ENCODE measurements at places on chromosomes 11 and 22.

DNA sequence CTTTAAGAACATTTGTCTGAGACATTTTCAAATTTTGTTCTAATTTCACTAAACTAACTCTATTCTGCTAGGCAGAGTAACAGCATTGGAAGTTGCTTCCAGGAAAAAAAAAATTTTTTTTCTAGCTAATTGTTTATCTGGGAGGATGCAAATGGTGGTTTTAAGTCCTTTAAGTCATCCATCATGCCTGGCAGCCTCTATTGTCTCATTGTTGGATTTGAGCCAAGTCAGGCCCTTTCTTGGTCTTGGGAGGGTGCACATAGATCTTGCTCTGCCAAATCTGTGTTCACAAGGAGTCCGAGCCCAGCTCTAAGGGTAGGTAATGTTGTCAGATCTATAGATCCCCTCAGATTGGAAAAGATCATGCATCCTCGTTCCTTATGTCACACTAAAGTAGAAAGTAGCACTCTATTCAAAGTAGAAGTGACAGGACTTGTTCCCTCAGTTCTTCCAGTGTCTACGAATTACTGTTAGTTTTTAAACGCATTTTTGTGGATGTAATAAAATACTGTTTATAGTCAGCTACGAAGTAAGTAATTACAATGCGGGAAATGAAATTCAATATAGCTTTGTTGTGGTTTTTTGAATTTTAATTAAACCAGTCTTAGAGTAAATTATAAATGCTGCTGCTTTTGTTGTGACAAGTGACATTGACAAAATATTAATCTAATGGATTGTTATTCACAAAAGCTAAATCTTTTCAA, 166.0 kb upstream of the RASSF10 start:
- DNase-seq, result peak; percentile 8

DNA sequence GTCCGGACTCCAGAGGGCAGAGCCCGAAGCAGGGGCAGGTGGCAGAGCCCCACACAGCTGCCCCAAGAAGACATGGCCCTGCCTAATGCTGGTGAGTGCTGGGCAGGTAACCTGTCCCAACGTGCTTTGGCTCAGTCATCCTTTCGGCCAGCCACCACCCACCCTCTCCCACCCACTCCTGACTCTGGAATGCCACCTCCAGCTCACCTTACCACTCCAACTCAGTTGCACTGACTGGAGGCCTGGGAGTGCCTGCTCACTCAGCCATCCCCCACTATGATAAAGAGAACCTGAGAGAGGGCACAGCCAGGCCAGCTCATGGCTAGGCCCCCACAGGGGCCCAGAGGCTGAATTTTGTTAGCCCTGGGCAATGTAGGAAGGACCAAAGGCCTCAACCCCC, 53.8 kb upstream of the MPEG1 start:
- DNase-seq, result no peak

GRCh38 chr11:15229069-15229468, 114.3 kb downstream of the INSC start:
- no peak for DNase-seq

DNA sequence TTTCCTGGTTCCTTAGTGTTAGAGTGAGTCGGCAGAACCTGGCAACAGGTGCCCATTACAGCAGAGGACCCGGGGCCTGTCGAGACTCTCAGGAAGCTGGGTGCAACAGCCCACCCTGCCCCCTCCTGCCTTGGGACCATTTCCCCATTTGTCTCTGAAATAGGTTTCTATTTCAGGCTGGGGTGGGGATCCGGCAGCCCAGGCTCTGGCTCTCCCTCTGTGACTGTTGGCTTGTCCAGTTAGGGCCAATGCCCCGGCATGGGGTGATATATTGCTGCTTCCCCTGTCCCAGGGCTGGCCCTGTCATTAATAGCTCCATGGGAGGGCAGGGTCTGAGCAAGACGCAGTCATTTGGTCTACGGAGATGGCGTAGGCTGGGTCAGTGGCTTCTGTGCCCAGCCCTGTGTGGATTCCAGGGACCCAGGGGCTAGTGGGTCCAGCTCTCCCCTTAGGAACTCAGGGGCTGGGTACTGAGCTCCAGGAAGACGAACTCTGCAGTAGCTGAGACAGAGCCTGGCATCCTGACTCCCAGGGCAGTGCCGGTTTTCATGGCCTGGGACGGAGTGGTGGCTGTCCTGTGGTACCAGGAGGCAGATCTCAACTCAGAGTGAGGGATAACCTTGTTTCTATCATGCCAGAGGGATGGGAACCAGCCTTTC, 2.7 kb downstream of the P2RY6 start:
- DNase-seq, result no peak

DNA sequence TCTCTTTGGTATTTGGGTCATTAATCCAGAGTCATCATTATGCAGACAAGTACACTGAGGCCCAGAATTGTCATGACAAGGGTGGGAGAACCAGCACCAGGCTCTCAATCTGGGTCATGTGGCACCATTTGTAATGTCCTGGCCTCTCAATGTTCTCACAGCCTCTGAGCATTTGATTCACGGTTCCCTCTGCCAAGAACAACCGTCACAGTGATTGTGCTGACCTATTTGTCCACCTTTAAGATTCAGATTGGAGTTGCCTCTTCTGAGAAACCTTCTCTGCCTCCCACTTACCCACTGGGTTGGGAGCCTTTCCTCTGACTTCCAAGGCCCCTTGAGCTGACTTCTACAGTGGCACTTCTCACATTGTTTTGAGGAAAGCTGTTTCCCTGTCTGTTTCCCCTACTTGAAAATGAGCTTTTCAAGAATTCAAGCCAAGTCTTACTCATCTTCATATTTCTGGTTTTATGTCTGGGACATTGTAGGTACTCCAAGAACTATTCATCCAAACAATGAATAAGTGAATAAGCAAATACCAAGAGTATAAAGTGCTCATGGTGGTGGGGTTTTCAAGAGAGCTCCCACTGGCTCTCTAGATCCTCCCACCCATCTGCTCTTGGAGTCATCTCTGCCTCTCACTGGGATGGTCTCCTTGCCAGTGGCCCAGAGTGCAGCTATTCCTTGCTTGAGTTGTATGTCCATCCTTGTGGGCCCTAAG, 126.4 kb upstream of the E2F8 start:
- no peak for DNase-seq

- no peak for DNase-seq
Measured at GRCh38 chr11:38005597-38005996, 1407.6 kb upstream of the RAG2 start.

DNA sequence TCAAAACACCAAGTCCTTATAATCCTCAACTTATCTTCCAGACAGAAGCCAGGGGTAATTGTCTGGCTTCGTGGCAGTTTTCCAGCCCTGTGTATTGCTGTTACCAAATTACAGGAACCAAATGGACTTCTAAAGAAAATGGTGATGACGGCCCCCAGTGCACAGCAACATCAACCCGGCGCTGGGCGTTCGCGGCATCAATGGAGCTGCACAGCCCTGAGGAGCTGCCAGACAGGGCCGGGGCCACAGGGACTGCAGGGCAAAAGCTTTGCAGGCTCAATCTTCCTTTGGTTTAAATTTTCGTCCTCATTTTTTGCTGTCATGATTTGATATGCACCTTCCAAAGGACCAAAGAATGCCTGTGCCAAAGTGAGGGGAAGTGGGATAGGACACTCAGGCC, 292.5 kb downstream of the BRD1 start:
- no peak for DNase-seq

- DNase-seq, result no peak
Measured at GRCh38 chr11:134645576-134645975, 233.5 kb upstream of the B3GAT1 start.

DNA sequence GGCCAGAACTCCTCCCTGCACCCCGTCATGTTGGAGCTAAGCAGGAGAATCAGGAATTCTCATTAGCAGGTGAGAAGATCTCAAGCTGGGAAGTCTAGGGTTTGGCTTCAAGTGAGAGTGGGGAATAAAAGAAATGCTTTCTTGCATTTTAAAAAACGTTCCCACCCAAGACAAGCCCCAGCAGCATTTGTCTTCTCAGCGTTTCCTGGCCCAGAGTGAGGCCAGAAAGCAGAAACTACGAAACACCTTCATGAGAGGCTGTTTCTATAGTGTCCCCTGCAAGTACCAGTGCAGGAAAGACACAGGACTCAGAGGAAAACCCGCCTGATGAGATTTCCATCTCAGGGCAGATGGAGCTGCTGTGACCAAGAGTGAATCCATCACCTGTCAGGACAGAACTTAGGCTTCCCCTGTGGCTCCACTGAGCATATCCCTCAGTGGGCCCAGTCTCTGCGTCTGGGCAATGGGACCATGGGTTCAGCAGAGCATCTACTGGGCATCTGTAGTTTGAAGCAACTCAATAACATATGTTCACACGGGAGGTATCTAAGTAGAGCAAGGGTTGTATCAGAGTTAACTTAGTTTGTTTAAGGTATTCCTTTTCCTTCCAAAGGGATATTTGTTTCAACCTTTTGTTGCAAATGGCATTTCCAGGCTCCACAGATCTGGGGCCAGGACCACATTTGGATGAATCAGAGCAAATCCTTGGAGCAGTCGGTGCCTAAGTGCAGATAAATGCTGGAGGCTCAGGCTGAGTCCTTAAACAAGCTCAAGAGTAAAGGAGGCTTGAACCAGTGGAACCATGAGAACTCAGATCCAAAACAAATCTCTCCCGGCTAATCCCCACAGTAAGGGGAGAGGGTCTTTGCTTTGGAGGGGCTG, 548.3 kb downstream of the MIAT start:
- no peak for DNase-seq

GRCh38 chr11:44203270-44204043, 106.5 kb downstream of the ALX4 start:
- no peak for DNase-seq

- DNase-seq, result no peak
Measured at GRCh38 chr11:121538054-121538453, 85.3 kb upstream of the SORL1-AS1 start.

DNA sequence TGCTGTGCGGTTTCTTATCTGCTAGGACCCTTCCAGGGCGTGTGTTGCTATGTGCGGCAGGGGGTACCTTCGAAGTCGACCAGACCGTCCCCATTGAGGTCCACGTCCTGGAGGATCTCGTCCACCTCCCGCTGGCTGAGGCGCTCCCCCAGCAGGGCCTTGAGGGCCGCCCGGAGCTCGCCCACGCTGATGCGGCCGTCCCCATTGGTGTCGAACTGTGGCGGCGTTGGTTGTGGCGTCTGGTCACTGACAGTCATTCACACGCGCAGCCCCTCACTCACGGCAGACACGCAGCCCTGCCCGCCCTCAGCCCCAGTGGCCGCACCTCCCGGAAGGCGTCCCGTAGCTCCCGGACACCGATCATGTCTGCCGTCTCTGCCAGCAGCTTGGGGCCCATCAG, 3.5 kb downstream of the CABP2 start:
- DNase-seq, result no peak

DNA sequence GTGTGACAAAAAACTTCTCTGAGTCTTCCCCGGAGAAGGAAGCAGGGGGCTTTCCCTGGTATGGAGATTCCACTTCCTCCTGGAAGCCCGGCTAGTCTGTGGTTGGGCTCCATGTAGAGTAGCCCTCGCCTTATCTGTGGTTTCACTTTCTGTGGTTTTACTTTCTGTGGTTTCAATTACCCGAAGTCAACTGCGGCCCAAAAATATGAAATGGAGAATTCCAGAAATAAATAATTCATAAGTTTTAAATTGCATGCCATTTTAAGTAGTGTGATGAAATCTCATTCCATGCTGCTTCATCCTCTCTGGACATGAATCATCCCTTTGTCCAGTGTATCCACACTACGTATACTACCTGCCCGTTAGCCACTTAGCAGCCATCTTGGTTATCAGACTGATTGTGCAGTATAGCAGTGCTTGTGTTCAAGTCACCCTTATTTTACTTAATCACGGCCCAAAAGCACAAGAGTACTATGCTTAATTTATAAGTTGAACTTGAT, 275.0 kb upstream of the SESN3 start:
- no peak for DNase-seq

- DNase-seq, result no peak
Measured at GRCh38 chr11:58487170-58487569, 20.7 kb downstream of the OR5B21 start.

DNA sequence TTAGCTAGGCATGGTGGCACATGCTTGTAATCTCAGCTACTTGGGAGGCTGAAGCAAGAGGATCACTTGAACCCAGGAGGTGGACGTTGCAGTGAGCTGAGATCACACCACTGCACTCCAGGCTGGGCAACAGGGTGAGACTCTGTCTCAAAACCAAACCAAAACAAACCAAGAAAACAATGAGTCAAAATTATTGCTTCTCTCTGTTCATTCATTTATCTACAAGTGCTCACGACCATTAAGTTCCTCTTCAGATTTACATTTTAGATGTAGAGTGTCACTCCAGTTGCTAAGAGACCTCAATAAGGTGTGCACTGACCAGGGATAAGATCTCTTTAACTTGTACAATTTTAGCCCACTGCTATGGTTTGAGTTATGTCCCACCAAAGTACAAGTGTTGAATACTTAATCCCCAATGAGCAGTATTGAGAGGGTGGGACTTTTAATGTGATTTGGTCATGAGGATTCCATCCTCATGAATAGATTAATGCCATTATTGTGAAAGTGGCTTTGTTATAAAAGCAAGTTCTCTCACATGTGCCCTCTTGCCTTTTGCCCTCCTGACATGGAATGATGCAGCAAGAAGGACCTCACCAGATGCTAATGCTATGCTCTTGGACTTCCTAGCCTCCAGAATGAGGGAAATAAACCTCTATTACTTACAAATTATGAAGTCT, 7.8 kb downstream of the HNRNPUL2 start:
- DNase-seq, result no peak

DNA sequence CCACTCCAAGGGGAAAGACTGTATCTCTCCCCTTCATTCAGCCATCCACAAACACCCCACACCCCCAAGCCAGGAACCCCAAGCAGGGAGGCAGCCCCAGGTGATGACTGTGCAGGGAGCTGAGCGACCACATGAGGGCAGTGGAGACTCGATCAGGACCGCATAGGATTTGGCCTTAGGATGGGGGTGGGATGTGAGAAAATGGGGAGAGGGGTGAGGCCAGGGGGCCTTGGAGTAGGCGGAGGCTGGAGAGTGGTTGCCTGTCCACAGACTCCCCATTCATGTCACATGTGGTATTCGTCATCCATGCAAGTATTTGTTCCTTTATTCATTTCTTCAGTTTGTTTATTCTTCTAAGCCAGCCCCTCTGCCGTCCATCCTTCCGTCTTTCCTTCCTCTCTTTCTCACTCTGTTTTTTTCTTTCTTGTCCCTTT, 2.7 kb upstream of the RHOD start:
- DNase-seq, result peak; percentile 63

DNA sequence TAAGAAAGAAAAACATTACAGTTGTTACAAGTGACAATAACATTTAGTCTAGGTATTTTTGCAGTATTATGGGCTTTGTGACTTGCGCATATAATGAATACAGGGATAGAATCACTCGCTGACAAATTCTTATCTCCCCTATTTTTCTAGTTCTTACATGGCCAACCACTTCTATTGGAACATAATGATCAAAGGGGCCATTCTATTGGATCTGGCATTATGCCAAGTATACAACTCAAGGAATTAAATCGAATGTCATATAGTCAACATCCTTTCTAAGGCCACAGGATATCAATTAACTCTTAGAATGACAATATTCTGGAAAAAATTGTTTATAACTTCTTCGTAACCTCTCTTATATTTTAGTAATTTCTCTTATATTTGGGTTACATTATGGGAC, 272.0 kb downstream of the TTC28 start:
- no peak for DNase-seq

- no peak for DNase-seq
Measured at GRCh38 chr11:35330931-35331330, 88.4 kb downstream of the SLC1A2 start.

Measured in SHP77 (cell line).